ENCODE measurements at places on chromosomes 5 and 9.

GRCh38 chr5:52771343-52772039 lies 16.2 kb upstream of the ITGA1 start:
- DNase-seq: no peak

DNA sequence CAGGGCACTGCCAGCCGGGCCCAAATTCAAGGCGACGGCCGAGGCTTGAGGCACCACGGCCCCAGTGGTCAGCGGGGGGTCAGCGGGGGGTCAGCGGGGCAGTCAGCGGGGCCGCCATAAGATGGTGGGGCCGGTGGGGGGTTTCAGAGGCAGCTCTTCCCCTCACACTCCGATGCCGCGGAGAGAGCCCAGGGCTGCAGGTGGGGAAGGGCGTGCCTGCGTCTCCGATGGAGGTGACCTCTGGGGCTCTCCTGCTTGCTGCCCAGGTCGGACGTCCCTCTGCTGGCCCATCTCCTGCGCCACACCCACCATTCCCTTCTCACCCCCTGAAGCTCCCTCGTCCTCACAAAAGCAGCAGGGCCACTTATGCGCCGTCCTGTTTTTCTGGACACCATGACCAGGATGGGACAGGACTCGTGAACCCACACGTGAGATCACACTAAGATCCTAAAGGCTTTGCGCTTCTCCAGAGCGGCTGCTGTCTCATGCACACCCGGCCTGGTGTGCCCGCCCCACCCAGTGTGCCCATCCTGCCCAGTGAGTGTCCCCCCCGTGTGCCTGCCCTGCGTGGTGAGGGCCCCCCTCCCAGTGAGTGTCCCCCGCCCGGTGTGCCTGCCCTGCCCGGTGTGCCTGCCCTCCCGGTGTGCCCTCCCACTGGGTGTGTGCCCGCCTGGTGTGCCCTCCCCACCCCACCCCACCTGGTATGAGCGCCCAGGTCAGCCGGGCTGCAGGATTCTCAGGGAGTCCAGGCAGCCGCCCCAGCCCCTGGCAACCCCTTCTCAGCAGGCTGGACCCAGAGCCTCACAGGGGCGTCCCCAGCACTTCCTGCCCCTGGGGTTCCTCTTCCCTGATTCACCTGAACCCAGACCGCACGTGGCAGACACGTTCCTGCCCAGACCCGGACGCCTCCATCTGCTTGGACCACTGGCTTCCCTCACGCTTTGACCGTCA lies 48.7 kb upstream of the NKD2 start:
- DNase-seq: no peak

DNA sequence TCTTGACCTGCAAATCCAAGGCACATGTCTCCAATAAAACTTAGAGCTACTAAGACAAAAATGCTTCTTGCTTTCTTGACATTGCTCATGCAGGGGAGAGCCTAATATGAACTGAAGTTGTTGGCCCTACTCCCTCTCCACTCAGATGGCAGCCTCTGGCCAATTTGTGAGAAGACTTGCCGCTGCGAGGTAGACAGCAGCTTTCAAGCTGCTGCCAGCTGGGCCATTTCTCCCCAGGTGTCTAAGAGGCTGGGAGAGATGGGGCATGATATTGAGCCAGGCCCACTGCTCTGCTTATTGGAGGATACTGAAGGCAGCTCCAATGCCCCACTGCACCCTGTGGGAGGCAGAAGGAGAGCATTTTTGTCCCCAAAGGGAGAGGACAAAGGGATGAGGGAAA lies 380.5 kb downstream of the RASEF start:
- DNase-seq: no peak

DNA sequence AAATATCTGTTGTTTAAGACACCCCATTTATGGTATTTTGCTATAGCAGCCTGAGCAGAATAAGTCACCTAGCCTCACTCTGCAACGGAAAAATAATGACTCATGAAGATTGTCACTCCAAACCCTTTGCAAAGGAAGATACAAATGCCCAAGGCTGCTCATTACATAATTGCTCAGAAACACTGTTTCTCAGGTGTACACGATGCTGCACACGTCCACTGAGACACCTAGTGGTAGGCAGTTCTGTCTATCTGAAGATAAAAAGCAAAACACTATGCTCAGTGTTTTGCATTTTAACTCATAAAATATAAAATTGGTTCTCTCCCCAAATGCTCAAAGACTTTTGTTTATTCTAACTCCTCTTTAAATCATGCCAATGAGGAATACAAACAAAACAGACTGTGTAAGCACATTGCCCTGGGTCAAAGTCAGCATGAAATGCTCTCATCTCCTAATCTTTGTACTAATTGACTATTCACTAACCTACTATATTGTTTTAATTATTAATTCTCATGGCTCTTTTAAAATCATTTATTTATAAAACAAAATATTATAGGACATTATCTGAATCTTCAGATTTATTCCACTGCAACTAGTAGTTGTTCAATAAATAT lies 7.7 kb upstream of the TSLP start:
- no peak for DNase-seq

- no peak for DNase-seq
These were observed 92.8 kb upstream of the ADAMTS2 start for GRCh38 chr5:179438011-179438441.

GRCh38 chr9:113186137-113186755 lies 34.8 kb downstream of the FKBP15 start:
- DNase-seq: no peak

All from occipital lobe (tissue), 3 donors.